HTR-8/SVneo (cell line): ENCODE measurements at places on chromosomes 4 and X.

- no peak for DNase-seq
Measured at GRCh38 chrX:110132450-110133114, 129.7 kb downstream of the TMEM164 start.

DNA sequence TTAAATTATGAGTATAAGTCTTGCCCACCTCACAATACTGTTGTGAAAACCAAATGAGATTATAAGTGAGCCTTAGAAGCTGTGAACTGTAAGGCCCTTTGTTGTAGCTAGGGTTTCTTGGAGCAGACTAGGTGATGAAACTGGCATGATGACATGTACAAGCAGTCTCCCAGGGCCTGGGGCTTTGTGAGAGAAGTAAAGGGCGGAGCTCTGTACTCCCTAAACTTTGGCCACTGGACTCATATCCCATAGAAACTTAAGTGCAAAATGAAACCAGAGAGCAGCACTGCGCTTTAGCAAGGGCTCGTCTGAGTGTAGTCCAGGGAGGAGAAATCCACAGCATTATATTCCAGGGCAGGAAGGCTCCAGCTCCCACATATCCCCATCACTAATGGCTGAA, 385.6 kb upstream of the FGF16 start:
- DNase-seq: no peak

DNA sequence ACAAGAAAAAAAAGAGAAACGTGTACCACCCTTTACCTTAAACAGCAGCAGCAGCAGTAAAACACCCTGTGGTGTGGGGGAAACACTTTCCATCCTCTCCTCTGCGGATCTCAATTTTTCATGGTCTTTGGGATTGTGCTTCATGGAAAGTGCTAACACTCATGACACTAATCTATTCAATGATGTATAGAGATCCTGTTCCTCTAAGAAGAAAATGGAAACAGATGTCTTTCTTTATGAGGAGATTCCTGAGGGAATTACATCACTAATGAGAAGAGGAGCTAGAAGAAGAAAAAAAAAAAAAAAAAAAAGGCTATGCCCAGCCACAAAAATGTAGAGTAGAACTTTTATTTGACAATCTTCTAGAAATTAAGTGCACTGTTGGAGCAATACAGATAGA, 62.9 kb upstream of the NDST3 start:
- DNase-seq: no peak

DNA sequence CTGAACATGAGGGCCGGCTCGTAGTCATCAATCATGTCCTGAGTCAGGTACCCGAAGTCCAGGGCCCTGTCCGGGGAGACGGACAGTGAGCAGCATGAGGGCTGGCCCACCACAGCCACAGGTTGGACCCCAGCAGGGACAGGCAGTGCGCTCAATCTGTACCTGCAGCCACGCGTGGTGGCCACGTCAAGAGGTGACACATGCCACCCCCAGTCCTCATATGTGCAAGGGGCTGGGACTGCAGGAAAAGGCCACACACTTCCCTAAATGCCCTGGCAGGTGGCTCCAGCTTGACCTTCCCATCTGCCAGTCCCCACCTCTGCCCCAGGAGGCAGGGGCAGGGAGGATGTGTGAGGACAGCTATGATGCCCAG, 73.8 kb upstream of the MXD4 start:
- DNase-seq: no peak

- DNase-seq: no peak
Measured at GRCh38 chr4:94359838-94360237, 17.2 kb upstream of the HPGDS start.

DNA sequence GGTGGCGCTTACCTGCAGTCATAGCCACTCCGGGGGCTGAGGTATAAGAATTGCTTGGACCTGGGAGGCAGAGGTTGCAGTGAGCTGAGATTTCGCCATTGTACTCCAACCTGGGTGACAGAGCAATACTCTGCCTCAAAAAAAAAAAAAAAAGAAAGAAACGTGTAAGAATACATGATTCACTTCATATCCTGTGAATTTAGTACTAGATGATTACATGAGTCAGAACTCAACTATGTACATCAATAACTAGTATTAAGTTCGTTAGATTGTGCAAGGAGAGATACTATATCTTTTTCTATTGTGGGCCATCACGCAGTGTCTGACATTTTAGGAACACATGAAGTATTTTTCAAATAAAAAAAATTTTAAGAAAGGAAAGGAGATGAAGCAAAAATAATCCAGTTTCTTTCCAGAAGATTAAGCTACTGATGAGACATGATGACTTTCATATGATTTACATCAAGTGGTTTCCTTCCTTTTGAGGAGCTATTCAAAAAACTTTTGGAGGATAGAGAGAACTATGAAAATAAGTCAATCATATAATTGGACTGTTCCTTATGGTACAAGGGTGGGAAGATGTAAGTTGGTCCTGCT, 64.7 kb upstream of the EXOC1L start:
- DNase-seq: peak; percentile 34

DNA sequence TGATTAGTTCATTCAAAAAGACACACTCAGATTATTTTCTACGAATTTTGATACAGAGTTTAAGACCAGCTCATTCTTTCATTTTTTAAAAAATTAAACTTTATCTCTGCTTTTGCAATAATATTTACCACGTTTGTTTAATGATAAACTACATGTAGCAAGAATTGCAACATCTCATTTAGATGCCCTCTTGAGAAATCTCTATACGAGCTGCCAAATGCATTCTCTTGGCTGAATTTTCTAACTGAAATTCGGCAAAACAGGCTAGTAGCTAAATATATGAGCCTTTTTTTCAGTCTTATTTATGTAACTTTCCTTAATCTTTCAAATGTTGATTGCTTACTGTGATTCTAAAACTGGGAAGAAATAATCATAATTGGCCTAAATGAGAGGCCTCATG, 2.1 kb upstream of the GC start:
- DNase-seq: no peak

GRCh38 chrX:66918511-66918910, 279.6 kb upstream of the EDA2R start:
- DNase-seq: no peak

GRCh38 chr4:31674313-31674947, 954.3 kb downstream of the PCDH7 start:
- DNase-seq: peak; percentile 15
